ENCODE measurements at places on chromosomes 16 and 17.

GRCh38 chr16:19330841-19331397, 45.4 kb downstream of the CLEC19A start:
- DNase-seq = no peak

- no peak for DNase-seq
These were observed 29.8 kb downstream of the ITGAE start for GRCh38 chr17:3771140-3771539.

- DNase-seq = no peak
These were observed 240.3 kb upstream of the GSE1 start for GRCh38 chr16:85372627-85373372.

DNA sequence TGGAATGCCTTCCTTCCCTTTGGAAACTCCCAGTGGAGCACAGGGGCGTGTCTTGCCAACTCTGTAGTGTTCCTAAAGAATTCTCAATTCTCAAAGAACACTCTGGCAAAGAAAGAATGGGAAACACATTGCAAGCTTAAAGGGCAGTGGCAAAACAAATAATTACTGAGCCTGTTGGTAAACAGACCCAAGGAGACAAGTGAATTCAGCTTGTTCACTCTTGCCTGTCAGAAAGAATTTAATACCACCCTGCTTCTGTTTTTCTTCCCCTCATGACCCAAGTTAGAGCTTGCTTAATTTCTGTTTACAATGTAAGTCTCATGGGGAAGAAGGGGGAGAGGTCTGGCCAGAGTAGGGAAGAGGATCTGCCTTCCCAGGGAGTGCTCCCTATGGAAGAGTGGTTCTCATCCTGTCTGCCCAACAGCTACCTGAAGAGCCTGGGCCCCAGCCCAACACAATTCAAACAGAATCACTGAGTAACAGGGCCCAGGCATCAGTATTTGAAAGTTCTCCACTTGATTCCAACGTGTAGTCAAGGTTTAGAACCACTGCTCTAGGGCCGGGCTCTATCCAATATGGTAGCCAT, 386.0 kb downstream of the SLC39A11 start:
- no peak for DNase-seq

DNA sequence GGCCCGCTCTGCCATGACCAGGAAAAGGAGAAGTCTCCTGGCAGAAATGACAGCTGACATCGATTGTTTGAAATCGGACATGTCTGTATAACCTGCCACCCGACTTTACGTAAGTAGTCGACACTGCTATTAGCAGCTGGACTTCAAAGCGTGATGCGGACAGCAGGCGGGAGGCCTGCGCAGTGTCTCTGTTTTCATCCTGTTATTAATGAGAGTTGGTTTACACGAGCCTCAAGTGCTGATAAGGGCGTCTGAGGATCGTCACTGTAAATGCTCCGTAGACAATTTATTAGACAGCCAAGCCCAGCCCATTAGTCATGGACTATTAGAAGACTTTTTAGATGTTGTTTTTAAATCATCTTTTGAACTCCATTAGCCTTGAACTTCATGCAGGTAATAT, 328.3 kb downstream of the FOXL1 start:
- no peak for DNase-seq

- DNase-seq = no peak
These were observed 1259.0 kb upstream of the GOT2 start for GRCh38 chr16:59993101-59993500.

- DNase-seq = no peak
These were observed 58.1 kb downstream of the SLFN11 start for GRCh38 chr17:35315283-35315682.

DNA sequence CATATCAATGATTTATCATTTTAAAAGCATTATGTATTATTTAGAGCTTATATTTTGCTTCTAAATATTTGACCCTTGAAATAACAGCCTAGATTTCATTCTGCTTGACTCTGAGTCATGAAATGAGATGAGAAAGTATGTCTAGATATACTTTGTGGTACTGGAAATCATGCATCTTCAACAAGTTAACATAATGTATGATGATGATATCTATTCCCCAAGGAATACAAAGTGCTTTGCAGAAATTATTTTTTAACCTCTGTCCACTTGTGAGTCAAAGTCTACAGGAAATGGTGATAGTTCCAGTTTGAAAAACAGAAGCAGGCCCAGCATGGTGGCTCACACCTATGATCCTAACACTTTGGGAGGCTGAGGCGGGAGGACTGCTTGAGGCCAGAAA, 36.1 kb downstream of the GOSR1 start:
- DNase-seq = no peak

DNA sequence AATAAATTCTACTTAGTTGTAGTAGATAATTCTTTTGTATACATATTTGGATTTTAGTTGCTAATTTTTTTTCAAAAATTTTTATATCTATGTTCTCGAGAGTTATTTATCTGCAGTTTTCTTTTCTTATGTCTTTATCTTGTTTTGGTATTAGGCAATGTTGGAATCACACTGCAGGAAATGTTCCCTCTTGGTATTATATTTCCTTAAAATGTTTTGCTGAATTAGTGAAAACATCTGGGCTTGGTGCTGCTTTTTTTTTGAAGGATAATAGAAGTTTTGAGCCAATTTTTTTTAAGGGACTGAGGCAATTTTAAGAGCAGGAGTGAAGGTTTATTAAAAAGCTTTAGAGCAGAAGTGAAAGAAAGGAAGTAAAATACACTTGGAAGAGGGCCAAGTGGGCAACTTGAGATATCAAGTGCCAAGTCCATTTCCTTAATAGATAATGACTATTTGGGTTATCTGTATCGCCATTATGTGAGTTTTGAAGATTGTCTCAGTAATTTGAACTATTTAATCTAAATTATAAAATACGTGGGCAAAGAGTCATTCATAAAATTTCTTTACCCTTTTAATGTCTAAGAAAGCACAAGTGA, 1390.1 kb upstream of the CDH8 start:
- DNase-seq = no peak

GRCh38 chr17:54455251-54455868, 445.3 kb upstream of the TOM1L1 start:
- DNase-seq = no peak

DNA sequence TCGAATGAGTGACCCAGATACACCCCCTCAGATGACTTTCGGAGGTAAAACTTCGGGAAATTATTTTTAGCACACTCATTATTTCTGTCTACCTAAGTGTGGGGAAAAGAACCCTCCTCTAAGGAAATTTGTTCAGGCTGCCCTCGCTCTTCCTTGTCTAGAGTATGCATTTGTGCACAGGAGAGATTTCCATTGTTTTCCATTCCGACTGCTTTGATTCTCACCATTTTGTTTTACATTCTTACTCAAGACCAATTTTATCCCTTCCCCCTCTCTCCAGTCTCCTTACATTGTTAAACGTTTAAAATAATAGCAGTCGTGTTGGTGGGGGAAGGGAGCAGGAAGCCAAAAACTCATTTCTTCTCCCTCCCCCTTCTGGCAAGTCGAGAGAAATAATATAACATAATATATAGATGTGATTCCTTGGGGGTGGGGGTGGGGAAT, 1.5 kb upstream of the CHD3 start:
- DNase-seq = no peak

DNA sequence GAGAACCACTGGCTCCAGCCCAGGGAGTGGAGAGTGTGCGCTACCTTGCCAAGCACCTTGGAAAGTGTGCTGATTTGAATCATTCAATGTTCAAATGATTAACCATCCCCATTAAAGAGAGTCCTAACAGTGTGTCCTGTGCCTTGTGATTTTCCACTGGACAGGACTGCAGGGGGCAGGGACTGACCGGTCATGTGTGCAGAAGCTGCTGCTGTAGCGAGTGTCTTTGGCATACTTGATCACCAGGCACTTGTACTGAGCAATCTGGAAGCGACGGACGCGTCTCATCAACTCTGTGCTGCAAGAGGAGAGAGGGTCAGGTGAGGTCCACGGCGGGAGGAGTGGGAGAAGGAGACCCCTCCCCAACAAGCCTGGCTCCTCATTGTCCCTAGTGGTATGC, 2.0 kb downstream of the TK1 start:
- no peak for DNase-seq

- no peak for DNase-seq
These were observed 23.0 kb upstream of the GNA13 start for GRCh38 chr17:65079489-65079900.

DNA sequence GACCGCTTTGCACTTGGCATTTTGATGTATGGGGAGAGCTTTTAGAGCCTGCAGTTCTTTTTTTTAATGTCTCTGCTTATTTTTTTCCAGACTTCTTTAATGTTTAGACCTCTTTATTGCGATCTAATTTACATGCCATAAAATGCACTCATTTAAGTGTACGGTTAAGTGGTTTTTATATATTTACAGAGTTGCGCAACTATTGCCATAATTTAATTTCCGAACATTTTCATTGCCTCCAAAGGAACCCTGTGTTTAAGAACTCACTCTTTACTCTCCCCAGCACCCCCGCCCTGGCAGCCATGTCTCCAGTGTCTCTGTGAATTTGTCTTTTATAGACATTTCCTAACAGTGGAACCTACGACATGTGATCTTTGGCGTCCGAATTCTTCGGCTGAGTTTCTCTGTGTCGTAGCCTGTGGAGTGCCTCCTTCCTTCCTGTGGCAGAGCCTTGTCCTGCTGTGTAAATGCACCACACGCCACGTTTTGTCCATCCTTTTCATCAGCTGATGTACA, 24.0 kb downstream of the ZNF750 start:
- DNase-seq = no peak

GRCh38 chr17:27553019-27553511, 77.9 kb upstream of the LGALS9 start:
- no peak for DNase-seq

GRCh38 chr16:1982013-1982433, 754 bp upstream of the NOXO1 start:
- DNase-seq = no peak

DNA sequence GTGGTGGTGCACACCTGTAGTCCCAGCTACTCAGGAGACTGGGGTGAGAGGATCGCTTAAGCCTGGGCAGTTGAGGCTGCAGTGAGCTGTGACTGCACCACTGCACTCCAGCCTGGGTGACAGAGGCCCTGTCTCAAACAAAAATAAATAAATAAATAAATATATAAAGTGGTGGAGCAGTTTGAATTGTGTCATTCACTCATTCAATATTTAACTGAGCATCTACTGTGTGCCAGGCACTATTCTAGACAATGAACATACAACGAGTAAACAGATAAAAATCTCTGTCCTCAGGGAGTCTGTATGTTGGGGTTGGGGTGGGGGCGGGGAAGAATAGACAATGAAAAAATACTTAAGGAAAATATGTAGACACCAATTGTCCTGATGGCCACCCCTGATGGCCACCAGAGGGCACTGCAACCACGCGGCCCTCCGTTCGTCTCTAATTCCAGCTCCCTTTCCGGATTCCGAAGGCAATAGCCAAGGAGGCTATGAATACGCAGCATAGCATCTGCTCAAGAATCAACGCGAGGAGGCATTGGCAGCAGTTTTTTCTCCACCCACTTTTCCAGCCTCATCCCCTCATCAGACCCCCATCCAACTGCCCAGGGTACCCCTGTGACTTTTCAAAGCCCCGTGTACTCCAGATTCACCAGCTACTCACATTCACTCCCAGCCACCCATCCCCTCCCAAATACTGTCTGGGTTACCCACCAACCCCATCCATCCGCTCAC, 21.4 kb downstream of the QPRT start:
- DNase-seq = no peak

DNA sequence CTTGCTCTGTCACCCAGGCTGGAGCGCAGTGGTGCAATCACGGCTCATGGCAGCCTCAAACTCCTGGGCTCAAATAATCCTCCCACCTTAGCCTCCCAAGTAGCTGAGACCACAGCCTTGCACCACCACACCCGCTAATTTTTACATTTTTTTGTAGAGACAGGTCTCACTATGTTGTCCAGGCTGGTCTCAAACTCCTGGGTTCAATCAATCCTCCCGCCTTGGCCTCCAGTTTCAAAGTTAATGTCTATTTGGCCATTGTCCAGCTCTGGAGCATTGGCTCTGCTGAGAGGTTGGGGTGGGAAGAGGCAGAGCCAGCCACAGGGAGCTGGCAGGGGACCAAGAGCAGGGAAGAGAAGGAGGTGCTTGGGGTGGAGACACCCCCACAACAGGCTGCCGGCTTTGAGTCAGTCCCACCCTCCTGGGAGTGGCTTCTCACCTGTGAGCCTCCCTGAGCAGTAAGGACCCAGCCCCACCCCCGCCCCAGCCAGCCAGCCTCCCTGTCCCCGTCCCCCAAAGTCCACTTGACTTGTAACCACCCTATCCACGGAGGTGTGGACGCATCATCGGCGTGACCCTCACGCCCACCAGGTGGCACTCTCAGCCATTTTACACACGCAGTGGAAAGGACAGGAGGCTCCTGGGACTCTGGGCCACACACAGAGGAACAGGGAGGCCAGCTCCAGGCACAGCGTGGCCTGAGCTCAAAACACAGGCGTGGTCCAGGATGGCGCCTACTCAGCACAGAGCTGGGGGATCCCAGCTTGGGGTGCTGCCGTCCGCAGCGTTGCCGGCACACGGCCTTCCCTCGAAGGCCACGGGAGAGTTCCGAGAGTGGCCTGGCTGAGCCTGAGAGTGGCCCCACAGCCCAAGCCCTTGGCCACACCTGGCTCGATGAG, 22.8 kb upstream of the PVALEF start:
- no peak for DNase-seq

GRCh38 chr16:78967948-78968347, 632.6 kb downstream of the MAF start:
- no peak for DNase-seq

- DNase-seq = no peak
These were observed 1028.1 kb upstream of the EEF2KMT start for GRCh38 chr16:6125483-6126259.

DNA sequence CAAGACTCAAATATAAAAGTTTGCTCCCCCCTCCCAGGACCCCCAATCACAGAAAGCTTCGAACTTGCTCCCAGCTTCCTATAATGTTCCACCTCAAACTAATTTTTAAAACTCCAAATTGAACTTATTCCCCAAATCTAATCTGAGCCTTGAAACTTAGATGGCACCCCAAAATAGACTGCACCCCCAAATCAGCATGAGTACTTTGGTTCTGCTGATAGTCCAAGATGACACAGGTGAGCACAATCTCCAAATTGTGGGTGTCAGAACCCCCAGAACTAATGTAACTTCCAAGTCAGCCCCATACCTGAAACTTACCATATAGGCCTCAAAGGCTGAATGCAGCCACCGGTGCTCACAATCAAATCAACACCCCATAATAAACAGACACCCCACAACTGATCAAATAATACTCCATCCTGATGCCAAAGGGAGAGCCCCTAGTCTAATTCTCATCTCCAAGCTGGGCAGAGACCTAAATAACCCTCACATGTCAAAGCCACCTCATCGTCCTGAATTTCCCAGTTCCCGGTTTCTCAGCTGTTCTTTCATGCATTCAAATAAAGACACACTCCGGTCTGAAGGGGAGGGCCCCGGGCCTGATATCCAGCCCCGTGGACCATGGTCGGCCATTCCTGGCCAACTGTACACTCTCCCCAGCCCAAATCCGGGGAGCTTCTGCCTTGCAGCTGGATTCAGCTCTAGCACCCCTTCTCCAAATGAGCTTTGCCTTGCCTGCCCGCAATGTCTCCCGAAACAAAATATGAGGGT, 1.8 kb upstream of the BCL6B start:
- DNase-seq = no peak

GRCh38 chr16:49023050-49023449, 258.6 kb downstream of the CBLN1 start:
- no peak for DNase-seq
